Bronchial epithelial cell (primary cell): ENCODE measurements at places on chromosomes 6 and 20.

- DNase-seq: no peak
Observed at GRCh38 chr6:16854986-16855385, 93.7 kb upstream of the ATXN1 start.

DNA sequence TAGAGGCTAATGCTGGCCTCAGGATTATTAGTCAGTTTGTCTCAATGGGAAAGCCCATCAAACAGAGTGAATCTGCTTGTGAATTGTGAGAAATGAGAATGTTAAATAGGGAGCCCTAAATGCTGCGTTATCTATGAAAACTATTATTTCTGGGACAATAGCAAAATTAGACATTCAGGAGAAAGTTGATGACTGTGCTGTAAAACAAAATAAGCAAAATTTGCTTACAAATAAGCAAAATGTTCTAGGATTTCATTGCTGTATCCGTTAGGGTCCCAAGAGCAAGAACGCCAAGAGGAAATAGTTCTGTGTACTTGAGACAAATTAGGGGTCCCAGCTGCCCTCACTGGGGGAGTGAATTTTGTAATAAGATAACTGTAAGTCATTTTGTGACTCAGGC, 59.2 kb upstream of the RAB32 start:
- DNase-seq: no peak

DNA sequence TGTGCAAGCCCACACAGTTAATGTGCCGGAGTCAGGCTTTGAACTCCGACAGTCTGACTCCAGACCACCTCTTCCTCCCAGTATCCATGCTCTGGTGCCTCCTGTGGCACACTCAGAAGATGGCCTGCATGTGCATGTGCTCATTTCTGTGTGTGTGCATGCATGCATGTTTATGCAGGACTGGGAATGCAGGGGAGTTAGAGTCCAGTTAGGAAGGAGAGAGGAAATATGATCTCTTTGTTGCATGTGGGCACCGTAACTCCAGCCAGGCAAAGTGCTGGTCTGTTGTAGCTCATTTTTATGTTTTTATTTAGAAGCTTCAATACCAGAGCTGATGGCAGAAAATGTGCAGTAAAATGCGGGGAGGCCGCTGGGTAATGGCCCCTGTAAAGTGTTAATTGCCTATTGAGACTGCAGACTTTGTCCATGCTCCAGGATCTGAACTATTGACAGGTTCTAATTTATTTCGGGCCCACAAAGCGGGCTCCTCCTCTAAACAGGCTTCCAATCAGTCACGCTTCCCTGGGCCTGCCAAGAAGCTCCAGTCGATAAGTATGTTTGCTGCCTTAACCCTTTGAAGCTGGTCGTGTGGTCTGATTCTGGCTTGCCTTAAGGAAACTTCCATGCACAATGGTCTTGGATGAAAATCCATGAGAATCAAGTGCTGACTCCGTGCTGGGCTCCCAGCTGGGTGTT, 248.3 kb downstream of the DHX35 start:
- no peak for DNase-seq

- DNase-seq: no peak
Observed at GRCh38 chr6:76774781-76775384, 688.4 kb downstream of the HTR1B start.

GRCh38 chr20:23880417-23880816, 869 bp upstream of the CST5 start:
- DNase-seq: peak; percentile 10

- DNase-seq: no peak
Observed at GRCh38 chr6:8789878-8790277, 354.5 kb upstream of the SLC35B3 start.

DNA sequence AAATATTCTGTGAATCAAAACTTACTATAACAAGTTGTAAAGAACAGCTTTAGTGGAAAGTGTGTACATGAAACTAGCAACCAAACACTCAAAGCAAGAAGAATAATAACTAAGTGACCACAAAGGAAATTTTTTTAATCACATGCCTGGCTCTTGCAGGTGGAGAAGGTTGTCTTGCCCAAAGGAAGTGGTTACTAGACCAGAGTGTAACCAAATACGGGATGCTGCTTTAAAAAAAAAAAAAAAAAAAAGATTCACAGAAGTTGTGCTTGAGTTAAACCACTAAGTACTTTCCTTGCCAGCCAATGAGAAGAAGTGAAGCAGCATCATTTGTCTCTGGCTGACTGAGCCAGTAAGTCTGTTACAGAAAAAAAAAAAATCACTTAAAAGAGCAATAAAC, 19.1 kb upstream of the HLA-DQB1 start:
- peak; percentile 39 for DNase-seq

DNA sequence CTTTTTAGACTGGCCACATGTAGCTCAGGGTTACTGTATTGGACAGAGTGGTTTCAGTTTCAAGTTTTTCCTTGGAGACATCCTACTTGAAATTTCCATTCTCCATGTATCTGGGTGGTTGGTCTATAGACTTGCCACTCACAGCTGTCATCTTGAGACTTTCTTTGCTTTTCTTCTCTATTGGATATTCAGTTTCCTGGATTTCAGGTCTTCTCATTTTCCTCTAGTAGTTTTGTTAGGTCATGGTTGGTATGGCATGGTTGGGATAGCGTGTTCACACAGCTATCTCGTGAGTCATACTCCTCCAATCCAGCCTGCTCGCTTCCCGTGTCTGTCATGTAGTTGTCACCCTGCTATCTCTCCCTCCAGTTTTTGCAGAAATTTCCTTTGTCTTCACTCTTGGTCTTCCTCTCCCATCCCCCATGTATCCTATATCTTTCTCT, 48.3 kb downstream of the PTPN1 start:
- DNase-seq: peak; percentile 88

DNA sequence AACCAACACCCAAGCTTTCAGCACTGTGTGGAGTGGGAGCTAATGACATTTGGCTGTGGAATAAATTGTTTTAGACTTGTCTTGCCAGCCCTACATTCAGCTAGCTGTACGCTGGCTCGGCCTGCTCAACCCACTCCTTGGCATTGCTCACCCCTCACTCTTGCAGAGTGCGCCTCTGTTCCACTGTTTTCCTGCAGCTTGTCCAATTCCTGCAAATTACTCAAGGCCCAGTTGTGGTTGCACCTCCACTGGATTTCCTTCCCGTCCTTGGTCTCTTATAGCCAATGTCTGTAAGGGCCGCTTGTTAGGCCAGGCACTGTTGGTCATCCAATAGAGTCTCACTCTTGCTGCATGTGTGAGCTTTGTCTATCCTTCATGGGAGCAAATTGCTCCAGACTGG, 289.2 kb upstream of the RNF24 start:
- DNase-seq: no peak

- DNase-seq: no peak
Observed at GRCh38 chr6:152298848-152299735, 338.1 kb downstream of the SYNE1 start.

DNA sequence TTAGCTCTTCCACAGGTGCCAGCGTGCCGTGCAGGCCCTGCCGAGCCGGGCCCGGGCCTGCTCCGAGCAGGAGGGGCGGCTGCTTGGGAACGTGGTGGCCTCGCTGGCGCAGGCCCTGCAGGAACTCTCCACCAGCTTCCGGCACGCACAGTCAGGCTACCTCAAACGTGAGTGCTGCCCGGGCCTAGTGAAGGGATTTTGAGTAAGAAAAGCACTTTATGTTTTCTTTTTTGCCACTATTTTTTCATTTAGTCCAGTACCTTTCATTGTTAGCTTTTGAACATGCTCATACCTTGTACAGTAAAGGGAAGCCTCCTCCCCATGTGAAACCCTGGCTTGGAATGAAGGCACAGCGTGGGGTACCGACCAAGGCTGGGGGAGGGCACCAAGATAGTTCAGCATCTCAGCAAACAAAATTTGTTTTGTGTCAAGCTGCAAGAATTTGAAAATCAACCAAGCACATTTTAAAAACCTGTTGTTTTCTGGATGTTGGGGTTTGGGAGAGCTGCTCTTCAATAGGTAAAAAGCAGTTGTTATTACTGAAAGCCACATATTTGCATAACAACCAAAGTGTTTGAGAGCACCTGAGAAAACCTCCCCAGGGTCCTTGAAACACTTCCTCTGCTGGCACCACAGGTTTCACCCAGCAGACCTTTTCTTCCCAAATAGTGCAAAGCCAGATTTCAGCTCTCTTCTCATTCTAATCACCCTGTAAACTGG, 18.4 kb downstream of the STX16 start:
- DNase-seq: no peak

DNA sequence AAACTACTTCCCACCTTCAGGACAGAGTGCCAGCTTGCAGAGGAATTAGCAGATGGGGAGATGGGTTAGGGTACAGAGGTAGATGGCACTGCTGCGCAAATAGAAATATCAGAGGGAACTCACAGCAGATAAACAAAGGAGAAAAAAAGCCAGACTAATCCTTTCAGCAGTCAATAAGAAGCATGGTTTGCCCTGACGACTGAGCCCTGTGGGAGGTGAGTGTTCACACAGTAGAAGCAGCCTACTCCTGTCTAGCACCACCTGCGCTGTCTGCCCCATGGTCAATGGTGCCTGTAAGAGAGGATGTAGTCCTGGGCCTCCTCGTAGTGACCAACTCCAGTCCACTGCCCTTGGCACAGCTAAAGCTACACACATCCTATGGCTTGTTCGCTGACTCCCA, 174.1 kb downstream of the IBTK start:
- DNase-seq: no peak

DNA sequence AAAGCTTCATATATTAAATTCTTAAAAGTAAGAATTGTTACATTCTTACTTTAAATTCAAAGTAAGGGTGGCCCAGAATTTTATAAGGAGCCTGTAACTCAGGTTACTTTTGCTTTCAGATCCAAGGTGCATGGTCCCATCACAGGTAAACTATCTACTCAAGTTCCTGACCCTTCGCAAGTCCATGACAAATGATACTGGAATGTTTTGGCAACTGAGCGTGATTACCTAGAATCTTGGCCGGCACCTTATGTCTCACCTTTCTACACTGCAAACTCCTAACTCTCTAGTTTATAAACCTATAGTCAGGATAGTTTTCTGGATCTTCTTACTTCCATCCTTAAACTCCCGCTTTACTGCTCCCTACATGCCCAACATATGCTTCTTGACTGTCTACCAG, 67.9 kb upstream of the HMGN3 start:
- DNase-seq: peak; percentile 91

DNA sequence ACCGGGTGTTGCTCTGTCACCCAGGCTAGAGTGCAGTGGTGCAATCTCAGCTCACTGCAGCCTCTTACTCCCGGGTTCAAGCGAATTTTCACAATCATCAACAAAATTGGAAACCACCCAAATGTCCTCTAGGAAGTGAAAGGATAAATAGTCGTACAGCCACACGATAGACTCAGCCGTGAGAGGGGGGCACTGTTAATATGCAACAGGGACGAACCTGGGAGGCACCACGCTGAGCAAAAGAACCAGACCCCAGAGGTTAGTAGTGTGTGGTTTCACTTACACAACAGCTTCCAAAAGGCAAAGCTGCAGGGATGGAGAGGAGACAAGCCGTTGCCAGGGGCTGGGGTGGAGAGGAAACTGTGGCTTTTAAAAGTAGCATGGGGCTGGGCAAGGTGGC, 30.1 kb upstream of the NTSR1 start:
- DNase-seq: no peak

GRCh38 chr20:1707588-1708449, 50.2 kb upstream of the SIRPG start:
- DNase-seq: no peak

DNA sequence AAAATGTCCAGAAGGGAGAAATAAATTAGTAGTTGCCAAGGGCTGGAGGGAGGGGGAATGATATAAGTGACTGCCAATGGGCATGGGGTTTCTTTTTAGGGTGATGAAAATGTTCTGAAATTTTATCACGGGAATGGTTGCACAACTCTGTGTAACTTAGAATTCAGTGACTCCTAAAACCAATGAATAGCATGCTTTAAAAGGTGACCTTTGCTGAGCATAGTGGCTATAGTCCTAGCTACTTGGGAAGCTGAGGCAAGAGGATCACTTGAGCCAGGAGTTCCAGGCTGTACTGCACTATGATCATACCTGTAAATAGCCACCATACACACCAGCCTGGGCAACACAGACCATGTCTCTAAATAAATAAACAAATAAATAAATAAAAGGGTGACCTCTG, 109.0 kb downstream of the ATG5 start:
- no peak for DNase-seq

DNA sequence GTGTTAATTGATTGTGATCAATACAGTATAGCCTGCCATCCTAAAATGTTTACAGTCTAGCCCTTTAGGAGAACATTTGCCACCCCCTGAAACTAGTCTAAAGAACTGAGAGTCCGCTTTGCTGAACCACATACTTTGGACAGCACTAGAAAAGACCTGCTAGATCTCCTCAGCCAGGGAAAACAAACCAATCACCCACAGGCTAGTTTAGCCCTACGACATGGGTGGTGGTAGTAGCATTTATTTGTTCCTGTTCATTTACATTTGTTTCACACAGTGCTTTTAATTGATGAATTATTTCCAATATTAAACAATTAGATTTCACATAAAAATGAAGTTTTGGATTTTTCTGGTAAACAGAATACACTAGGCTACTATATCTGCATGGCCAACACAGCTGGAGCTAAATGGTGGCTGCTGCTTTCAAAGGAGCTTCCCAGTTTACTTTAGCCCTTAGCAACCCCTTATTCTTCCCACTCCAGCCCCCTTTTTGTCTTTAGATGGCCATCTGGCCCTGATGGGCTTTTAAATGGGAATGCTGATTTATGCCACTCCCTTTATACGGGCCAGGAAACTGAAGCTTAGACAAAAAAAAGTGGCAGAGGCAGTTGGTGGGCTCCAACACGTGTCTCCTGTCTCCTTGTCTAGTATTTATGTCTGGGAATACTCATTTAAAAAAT, 72.4 kb downstream of the ADGRG6 start:
- DNase-seq: no peak

- peak; percentile 42 for DNase-seq
Observed at GRCh38 chr20:34637245-34638038, 39.5 kb downstream of the PIGU start.
